ENCODE measurements at places on chromosomes 16 and 17.

- no peak for DNase-seq
Measured at GRCh38 chr16:48498769-48499631, 111.0 kb downstream of the N4BP1 start.

DNA sequence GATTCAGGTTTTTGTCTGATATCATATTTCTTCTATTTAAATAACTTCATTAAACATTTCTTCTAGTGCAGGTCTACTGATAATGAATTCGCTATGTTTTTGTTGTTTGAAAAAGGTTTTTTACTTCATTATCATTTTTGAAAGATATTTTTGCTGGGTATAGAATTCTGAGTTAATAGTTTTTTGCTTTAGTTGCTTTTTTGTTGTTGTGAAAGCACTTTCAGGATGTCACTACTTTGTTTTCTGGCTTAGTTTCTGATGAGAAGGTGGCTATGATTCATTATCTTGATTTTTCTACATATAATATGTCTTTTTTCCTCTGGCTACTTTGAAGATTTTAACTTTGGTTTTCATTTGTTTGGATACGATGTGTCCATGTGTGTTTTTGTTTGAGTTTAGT lies 3.5 kb downstream of the ZFP1 start:
- DNase-seq, result no peak

DNA sequence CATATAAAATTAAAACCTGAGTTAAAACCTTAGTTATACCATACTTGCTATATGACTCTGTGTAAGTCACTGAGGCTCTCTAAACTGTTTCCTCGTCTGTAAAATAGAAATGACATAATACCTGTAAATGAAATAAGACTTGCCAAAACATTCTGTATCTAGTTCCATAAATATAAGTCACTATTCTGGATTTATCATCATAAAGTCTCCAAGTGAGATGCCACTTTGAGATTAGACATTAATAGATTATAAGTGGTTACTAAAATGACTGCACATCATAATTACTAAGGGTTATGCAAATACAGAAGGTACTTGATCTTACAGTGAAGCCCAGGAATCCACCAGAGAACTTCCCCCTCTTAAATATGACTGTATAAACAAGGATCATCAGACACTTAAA lies 12.0 kb upstream of the BRIP1 start:
- no peak for DNase-seq

DNA sequence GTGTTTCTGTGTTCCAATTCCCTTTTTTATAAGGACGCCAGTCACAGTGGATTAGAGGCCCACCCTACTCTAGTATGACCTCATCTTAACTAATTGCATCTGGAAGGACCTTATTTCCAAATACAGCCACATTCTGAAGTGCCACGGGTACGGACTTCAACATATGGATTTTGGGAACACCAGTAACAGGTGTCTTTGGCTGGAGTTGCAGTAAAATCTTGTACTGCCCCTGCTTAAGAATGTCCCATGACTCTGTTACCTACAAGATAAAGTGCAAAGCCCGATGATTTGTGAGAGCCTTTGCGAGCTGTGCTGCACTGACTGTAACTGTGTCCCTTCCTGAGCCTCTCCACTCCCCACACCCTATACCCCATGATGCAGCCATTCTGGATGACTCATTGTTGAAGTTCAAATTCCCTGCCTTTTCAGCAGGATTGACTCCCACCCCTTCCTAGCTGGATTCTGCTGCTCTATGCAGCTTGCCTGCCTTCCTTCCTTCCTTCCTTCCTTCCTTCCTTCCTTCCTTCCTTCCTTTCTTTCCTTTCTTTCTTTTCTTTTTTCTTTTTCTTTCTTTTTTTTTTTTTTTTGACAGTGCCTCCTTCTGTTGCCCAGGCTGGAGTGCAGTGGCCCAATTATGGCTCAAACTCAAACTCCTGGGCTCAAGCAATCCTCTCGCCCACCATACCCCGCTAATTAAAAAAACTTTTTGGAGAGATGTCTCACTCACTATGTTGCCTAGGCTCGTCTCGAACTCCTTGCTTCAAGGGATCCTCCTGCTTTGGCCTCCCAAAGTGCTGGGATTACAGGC lies 2.1 kb downstream of the HCRT start:
- no peak for DNase-seq

DNA sequence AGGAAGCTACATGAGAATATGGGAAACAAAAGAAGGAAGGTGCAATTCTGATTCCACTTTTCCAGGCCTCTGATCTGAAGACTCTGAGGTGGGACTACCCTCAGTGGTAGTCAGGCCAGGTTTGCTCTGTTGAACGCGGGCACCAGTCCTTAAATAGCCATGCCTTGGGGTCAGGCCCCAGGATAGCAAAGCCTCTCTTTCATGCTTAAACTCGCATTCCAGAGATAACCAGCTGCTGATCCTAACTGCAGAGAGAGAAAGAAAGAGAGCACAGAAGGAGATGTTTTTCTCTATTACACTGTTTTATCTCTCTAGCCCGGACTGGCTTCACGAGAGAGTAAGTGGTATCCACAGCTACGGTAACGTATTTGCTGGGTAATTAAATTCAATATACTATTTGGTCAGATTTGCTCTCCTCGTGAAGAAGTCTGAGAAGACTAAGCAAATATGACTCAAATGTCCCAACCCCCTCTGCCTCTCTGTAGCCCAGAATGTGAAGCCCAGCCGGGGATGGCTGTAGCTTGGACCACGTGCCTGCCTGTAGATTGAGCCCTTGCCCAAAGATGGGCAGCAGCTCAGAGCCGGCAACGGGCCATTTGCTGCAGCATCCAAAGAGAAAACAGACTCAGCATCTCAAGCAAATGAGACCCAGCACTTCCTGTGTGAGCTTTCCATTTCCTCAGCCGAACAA lies 122.2 kb downstream of the SMG6 start:
- no peak for DNase-seq

DNA sequence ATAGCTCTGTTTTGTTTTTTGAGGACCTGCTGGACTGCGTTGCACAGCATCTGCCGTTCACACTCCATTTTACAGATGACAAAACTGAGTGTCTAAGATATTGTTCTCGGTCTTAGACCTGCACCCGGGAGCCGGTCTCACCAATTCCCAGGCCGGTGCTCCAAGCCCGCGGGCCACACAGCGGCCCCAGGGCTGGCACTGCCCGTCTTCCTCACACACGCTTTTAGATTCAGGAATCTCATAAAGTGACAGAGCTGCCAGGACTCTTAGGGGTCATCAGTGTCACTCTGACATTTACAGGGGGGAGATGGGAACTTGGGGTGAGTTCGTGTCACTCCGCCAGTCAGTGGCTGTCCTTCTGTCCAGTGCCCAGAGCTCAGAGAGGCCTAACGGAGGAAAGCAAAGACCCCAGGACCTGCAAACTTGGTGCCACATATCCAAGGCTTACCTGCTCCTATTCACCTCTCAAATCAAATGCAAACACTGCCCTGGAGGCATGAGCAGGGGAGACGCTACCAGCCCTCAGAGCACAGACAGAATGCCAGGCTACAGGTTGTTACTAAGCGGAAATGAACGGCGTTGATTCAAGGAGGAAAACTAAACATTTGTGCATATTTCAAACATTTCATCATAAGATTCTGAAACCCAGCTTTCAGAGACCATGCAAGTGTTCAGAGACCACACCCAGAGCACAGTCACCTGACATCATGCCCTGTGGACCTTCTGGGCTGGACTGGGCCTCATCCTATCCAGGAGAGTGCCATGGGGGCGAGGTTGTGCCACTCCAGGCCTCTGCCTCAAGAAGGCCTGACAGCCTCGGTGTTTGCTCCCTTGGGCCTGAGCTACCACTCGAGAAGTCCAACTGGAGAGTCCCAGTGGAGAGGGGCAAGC lies 29.5 kb downstream of the TNFRSF13B start:
- DNase-seq, result no peak

DNA sequence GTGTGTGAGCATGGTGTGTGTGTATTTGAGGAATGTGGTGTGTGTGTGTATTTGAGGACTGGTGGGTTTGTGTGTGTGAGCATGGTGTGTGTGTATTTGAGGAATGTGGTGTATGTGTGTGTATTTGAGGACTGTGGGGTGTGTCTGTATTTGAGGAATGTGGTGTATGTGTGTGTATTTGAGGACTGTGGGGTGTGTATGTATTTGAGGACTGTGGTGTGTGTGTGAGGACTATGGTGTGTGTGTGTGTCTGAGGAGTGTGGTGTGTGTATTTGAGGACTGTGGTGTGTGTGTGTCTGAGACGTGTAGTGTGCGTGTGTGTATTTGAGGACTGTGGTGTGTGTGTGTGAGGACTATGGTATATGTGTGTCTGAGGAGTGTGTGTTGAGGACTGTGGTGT lies 18.0 kb upstream of the CACNG1 start:
- no peak for DNase-seq

GRCh38 chr17:28141313-28141712 lies 98.8 kb downstream of the NLK start:
- no peak for DNase-seq

DNA sequence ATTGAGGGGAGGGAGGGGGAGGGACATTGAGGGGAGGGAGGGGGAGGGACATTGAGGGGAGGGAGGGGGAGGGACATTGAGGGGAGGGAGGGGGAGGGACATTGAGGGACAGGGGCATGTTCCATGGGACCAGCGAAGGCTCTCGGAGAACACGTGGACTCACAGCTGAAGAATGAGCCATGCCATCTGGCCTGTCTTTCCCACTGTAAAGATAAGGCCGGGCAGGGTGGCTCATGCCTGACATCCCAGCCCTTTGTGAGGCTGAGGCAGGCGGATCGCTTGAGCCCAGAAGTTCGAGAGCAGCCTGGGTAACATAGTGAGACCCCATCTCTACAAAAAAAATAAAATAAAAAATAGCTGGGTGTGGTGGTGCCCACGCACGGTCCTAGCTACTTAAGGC lies 32.5 kb downstream of the RPH3AL start:
- no peak for DNase-seq

GRCh38 chr17:17880577-17881196 lies 43.9 kb upstream of the SREBF1 start:
- no peak for DNase-seq

DNA sequence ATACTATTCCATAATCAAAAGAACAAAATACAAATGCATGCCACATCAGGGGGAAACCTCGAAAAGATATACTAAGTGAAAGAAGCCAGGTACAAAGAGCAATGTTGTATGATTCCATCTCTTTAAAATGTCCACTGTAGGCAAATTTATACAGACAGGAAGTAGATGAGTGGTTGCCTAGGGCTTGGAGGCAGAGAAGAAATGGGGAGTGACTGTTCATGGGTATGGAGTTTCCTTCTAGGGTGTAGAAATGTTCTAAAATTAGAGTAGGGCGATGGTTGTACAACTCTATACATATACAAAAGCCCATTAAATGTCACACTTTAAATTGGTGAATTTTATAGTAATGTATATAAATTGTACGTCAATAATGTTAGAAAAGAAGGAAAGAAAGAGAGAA lies 128.1 kb downstream of the MAF start:
- DNase-seq, result no peak

DNA sequence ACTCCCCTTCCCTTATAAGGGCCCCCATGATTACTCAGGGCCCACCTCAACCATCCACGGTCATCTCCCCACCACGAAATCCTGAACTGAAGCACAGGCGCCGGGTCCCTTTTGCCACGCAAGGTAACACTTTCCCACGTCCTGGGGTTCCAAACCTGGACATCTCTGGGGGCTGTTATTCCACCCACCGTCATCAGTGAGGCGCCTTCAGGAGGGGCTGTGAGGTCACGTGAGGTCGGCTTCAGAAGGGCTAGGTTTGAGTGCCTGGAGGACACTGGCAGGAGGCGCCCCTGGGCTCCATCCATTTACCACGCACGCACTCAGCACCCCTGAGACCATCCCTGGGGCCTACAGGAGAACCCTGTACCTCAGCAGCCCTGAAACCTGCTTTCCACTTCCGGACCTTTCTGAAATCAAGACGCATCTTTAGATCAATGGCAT lies 4.1 kb downstream of the CD2BP2 start:
- no peak for DNase-seq

- no peak for DNase-seq
Measured at GRCh38 chr17:9371019-9371418, 204.6 kb downstream of the STX8 start.

- DNase-seq, result no peak
Measured at GRCh38 chr17:46181940-46182339, 11.3 kb downstream of the KANSL1 start.

DNA sequence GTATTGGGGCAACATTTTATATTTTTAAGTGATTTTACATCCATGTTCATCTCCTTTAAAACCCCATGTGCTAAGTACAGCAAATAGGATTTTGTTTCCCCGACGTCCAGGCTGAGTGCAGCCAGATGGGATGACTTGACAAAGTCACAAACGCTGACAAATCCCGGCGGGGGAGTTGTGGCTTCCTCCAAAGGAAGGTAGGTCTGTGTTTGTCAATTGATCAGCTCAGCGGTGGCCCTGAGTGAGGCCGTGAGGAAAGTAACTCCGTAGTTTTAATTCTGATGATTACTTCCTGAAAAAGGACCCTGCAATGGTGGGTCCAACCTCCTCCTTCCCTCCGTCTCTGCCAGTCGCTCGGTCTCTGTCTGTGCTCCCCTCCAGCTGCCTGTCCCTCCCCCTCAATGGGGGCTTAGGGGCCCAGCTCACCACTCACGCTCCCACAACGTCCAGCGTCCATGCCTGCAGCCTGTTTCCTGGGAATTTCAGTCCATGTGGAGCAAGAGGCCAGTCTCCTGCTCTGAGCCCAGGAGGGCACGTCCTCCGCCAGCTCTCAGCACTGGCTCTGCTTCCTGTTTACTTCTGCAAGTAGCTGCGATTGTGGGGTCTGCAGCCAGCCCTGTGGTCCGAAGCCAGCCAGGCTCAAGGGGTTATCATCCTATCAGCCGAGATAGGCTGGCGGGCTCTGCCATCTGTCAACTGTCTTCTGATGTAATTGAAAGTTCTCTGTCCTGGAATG lies 209.4 kb upstream of the FOXF1 start:
- no peak for DNase-seq

DNA sequence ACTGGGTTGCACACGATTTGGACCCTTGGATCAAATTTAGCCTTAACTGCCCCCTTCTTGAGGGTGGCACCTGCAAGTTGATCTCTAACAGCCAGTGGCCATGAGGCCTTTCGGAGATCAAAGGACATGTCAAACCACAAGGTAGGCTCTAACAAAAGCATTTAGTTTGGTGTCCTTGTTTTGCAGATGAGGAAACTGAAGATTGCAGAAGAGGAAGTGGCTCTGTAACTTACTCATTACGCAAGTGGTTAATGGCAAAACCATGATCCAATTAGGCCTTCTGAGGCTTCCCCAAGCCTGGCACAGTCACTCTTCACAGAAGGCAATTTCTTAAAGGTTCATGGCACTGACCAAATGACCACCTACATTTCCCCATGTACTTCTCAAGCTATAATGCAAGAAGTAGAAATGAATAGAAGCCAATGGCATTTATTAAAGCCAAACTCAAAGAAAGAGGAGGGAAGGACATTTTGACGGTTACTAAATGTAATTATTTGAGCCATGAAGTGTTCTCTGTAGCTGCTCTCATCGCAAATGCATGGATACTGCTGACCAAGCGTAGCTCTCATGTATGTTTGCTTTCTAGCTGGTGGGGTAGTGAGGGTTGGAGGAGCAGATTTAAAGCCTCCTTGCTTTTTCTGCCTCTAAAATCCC lies 32.8 kb upstream of the ABCC12 start:
- peak; percentile 27 for DNase-seq
